LoVo (cell line): ENCODE measurements at places on chromosomes 7 and 10.

- DNase-seq: no peak
Measured at GRCh38 chr10:114239994-114240345, 916 bp downstream of the VWA2 start.

- DNase-seq: no peak
Measured at GRCh38 chr10:101595591-101596433, 7.7 kb downstream of the DPCD start.

GRCh38 chr10:96700374-96701099 lies 19.8 kb downstream of the PIK3AP1 start:
- DNase-seq: no peak

DNA sequence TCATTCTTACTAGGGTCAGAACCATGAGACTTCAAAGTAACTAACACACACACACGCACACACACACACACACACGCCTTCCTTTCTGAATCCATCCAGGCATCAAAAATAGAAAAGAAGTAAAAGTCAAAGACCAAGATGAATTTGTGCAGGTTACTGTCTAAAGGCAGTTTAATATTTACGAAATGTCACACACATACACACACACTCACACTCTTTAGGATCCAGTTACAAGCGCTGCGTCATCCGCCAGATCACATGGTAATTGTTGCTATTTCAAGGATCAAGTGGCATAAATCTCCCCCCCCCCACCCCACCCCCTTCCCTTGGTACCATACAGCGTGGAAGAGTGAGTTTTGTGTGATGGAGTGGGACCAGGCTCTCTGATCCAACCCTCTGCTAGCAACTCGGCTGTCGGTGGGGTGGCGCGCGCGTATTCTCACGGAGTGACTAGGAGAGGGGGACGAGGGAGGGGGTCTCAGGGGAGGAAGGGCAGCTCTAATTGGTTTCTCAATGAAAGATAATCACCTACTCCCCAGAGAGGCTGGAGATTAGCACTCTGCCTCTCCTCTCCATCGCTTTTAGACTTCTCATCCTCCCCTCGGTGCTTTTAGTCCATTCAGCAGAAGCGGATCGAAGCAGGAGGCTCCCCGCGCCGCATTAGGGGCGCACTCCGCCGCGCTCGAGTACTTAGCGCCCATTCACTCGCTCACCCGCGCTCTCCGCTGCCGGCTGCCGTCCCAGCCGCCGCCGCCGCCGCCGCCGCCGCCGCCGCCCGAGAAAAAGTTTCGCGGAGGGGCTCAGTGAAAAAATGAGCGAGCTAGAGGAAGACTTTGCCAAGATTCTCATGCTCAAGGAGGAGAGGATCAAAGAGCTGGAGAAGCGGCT lies 83.5 kb upstream of the PRKG1 start:
- no peak for DNase-seq

GRCh38 chr7:42057331-42057730 lies 179.7 kb downstream of the GLI3 start:
- no peak for DNase-seq

- DNase-seq: no peak
Measured at GRCh38 chr7:114959931-114960330, 38.0 kb downstream of the MDFIC start.
